ENCODE measurements at places on chromosomes 7 and 10. TPM values are rescaled to one million over a fixed set of nuclear protein-coding genes. Genes with fewer than 3 reads are reported as not detected.

- no peak for DNase-seq
Observed at GRCh38 chr10:54096892-54097291, 704.1 kb downstream of the PCDH15 start.

DNA sequence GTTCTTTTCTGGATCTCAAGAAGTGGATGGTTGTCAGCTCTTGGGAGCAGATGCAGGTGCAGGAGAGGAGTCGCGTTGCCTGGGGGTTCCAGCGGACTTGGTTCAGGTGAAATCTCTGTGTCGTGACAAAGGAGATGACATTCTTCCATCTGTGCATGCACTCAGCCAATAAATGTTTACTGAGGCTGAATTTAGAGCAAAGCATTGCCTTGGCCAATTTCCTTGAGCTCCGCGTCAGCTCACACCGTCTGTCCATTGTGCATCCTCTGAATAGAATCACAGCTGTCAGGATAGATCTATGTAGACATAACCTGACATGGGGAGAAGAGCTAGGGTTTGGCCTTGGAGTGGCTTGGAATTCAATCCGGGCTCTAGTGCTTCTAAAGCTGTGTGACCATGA, 343.7 kb downstream of the GLRX3 start:
- no peak for DNase-seq

DNA sequence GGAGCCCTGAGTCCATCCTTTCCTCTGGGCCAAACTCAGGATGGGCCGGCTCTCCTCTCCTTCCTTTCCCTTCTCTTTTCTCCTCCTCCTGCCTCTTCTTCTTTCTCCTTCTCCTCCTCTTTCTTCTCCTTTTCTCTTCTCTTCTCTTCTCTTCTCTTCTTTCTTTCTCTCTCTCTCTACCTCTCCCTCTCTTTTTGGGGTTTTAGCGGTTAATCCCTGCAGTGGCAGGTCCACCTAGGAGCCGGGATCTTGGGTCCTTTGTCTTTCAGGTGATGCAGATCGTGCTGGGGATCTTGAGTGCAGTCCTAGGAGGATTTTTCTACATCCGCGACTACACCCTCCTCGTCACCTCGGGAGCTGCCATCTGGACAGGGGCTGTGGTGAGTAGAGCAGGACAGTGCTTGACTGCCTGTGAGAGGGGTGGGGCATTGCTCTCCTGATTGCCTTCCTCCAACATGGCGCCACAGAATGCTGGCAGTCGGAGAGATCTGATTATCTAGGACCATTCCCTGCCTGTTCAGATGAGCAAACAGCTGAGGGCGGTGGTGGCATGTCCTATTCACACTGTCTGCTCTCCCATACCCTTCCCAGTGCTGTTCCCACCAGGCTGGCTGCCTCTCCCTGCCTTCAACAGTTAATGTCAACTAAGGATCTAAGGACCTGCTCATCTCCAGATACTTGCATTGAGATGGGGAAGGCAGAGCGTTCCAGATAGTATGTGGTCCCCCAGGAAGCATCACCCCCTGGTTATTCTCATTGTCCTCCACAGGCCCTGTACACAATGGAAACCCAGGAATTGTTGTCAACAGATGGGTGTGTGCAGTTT, 1.6 kb downstream of the TMEM176A start:
- DNase-seq: no peak

- no peak for DNase-seq
Observed at GRCh38 chr10:124748166-124748565, 4.0 kb upstream of the FAM53B start.

GRCh38 chr10:77970869-77971803, 44.6 kb upstream of the DLG5 start:
- peak; percentile 86 for DNase-seq

The SPDYE16 gene
- not detected for total RNA-seq

Measured in HT1080 (cell line).